ENCODE measurements at places on chromosomes 3 and 15. TPM values are rescaled to one million over a fixed set of nuclear protein-coding genes. Genes with fewer than 3 reads are reported as not detected.

Gene CXCR6
- polyA plus RNA-seq = 0.22 TPM

Gene CILP
- polyA plus RNA-seq = 13.0 TPM

Gene LHFPL4
- polyA plus RNA-seq = 0.51 TPM

Gene AHSG
- polyA plus RNA-seq = not detected

Gene SLC6A1
- 0.46 TPM for polyA plus RNA-seq

Gene UCN2
- polyA plus RNA-seq = not detected
